ENCODE measurements at places on chromosomes 2 and 18.

DNA sequence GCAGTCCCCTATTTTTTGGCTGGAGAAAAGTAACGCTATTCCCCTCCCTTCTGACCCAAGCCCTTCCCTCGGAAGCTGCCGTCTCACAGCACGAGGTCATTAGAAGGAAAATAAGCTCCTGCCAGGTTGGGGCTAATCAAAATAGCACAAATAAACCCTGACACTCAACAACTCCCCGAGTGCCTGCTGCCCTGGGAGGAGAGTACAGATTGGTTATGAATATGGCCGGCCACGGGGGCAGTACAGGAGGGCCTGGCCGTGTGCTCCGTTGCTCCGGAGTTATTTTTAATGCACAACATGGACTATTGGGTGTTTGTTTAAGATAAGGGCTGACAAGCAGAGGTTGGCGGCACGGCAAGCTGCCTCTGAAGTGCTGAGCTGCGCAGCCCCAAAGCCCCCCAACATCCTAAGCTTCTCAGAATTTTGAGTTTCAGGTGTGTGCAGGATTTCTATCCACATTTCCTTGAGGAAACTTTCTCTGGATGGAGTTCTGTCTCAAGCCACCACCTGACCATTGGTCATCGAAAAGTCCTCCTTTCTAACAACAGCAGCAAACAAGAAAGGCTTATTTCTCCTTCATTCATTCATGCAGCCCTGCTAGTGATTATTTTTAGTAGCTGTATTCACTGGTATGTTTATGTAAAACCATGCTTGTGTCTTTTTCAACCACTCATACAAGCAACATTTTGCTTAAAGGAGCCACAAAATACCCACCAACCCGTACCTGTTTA, 58.7 kb downstream of the PAX3 start:
- DNase-seq = no peak

GRCh38 chr2:203718087-203718486, 11.6 kb downstream of the CD28 start:
- DNase-seq = no peak

DNA sequence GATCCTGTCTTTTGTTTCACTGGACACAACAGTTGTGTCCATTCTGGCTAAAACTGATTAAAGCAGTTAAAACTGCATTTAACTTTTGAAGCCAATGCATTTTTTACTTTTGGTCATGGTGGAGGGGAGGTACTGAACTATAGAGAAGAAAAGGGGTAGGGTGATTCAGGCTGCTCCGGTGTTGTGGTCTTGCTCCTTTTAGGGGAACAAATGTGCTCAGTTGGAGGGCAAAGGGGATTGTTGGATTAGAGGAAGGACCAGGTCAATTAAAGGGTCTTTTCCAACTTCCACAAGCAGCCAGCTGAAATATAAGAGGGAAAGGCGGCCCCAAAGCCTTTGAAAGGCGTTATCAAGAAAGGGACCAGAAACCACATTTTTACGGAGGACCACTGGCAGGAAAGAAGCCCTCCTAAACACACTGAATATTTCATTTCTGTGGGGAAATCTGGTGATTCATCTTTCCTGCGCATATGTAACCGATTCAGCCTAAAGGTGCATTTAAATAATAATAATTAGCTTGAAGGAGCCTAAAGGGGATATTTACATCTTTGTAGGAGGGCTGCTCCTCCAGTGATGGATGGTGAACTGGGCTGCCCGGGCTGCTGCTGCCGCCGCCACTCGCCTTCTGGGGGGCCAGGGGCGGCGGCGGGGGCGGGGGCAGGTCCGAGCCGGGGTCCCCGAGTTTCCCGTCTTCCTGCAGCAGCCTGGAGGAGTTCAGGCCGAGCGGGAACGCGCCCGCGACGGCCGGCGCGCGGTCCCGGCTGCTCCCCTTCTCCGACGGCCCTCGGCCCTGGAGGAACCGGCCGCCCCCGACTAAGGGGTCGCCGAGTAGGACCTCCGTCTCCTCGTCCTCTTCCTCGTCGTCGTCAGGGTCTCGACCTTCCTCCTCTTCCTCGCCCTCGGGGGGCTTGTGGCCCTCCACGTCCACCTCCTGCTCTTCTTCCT, 5.2 kb downstream of the SKOR2 start:
- no peak for DNase-seq

GRCh38 chr2:171490577-171490976, 31.7 kb upstream of the CYBRD1 start:
- no peak for DNase-seq

DNA sequence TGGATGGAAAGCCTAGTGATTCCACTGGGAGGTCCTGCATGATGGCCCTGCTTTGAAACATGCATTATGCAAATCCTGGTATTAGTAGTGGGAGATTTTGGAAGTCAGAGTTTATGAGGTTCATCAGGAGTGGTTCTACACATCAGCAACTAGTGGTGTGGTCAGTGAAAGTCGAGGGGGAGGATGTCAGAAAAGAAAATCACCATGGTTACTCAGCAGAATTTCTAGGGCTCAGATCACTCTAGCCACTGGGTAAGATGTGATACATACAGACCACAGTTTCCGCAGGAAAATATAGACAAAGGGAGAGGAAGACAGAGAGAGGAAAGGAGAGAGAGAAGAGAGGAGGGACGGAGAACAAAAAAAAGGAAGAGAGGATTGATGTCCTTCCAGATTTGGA, 2100.7 kb upstream of the PIK3C3 start:
- no peak for DNase-seq

DNA sequence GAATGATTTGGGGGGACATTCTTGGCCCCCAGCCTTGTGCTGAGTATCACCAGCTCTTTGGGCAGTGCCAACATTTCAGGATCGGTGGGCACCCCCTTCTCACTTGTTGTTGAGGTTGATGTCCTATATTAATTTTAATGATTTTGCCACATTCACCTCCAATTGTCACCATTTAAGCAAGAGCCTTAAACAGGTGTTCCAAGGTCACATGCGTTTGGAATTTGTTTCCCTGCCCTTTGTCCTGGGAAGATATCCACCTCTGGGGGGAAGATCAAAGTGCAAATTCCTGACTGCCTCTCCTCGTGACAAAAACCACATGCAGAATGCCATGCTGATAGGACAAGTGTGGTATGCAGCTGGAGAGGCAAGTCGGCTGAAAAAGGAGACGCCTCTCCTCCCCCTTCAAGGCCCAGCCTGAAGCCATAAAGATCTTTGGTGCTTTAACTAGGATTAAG, 72.5 kb upstream of the ID2 start:
- no peak for DNase-seq

- no peak for DNase-seq
These were observed 168.7 kb downstream of the ZNF804A start for GRCh38 chr2:184767059-184767458.

GRCh38 chr2:36339607-36340218, 15.9 kb upstream of the CRIM1 start:
- no peak for DNase-seq

DNA sequence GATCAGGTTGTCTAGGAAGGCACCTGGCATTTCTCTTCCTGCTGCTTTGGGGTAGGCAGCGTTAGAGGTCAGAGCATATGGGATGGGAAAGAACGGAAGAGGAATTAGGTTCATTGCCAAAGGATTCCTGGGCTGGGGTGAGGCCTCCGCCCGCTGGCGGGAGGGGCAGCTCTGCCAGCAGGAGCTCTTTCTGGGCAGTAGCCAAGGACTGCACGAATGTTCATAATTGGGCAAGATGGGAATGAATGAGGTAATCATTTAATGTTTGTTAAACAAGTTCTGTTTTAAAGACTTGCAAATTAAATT, 253.9 kb downstream of the AGAP1 start:
- no peak for DNase-seq

- no peak for DNase-seq
These were observed 147.6 kb upstream of the SETBP1 start for GRCh38 chr18:44533071-44533470.

- no peak for DNase-seq
These were observed 698.3 kb upstream of the FANCL start for GRCh38 chr2:58939388-58939787.

- DNase-seq = no peak
These were observed 28.1 kb downstream of the MAP4K4 start for GRCh38 chr2:101725515-101726192.

GRCh38 chr2:236639461-236640235, 70.0 kb downstream of the ACKR3 start:
- DNase-seq = no peak

Data from stimulated activated CD4-positive, alpha-beta T cell treated with anti-CD3 and anti-CD28 coated beads, Interleukin-1b, Interleukin-23, amount 100 ng/mL, for 1 hour (primary cell).